ENCODE measurements at places on chromosomes 4 and X.

DNA sequence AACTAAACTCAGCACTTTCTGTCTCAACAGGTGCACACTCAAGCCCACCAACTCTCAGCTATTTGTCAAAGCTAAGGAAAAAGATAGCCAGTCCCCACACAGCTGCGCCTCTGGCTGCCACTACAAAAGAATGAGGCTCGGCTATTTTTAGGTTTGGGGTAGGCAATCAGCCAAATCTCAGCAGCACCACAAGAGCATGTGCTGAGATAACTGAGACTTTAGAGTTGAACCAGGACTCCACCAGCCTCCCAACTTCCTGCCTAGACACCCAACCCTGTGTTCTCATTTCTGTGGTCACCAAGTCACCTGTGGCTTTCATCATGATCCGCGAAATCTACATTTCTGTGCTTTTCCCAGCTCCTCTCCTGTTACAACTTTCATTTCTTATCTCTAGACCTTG lies 28.0 kb downstream of the DMD start:
- no peak for DNase-seq

- no peak for DNase-seq
These were observed 246.9 kb downstream of the EVC2 start for GRCh38 chr4:5461477-5461876.

GRCh38 chrX:130716346-130716745 lies 186.7 kb downstream of the ENOX2 start:
- no peak for DNase-seq

GRCh38 chrX:111355523-111356115 lies 56.4 kb downstream of the DCX start:
- no peak for DNase-seq

Measured in stimulated activated naive CD4-positive, alpha-beta T cell treated with Interleukin-2 at 50 U/mL for 16 hours (primary cell).